ENCODE measurements at places on chromosomes 5 and 9. TPM values are rescaled to one million over a fixed set of nuclear protein-coding genes. Genes with fewer than 3 reads are reported as not detected.

- no peaks in the 10 kb centered on the region for H3K27me3 ChIP-seq
- DNase-seq: no peak
- H3K4me3 ChIP-seq: no peak overlapping the region
- no peak overlapping the region for H3K27ac ChIP-seq
- no peaks in the 10 kb centered on the region for H3K4me1 ChIP-seq
- no peaks in the 10 kb centered on the region for H3K36me3 ChIP-seq
Measured at GRCh38 chr5:10489810-10490426, 48.2 kb downstream of the ROPN1L start.

GRCh38 chr5:96128204-96128864 lies 166.7 kb upstream of the ELL2 start:
- H3K27ac ChIP-seq: no peak overlapping the region
- no peaks in the 10 kb centered on the region for H3K36me3 ChIP-seq
- no peak overlapping the region for H3K4me3 ChIP-seq
- no peaks in the 10 kb centered on the region for H3K4me1 ChIP-seq
- no peaks in the 10 kb centered on the region for H3K27me3 ChIP-seq
- DNase-seq: no peak

DNA sequence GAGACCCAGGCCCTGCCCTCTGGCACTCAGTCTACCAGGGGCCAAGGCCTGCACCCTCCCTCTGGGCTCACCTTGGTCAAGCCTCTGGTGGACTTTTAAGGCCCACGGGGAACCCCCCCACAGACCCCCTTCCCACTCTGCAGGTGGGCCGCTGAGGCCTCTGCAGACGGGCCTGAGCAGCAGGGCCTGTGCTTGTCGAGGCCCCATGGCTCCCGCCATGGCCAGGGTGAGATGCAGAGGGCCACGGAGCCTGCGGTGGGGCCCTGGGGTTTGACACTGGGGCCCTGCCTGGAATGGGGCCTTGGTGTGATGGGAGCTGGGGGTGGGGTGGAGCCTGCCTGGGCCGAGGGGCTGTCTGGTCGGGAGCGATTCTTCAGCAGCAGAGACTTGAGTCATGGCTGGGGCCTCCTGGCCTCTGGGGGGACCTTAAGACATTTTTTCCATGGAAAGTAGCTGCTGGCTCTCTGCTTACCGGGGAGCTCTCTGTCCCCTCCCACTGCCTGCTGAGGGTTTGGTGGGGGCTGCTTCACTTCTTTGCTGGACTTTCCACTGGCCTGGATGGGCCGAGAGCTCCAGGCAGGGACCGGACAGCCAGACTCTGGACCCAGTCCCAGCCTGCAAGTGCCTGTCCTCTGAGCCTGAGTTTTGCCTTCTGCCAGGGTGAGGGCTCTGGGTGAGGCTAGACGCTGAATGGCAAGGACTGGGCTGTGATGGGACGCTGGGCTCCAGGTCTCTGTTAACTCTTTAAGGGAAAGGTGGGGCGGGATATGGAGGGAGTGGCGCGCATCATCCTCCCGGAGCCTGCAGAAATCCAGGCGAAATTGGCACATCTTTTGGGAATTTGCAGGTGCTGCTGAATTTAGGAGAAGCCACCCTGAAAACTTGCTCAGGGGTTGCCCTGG lies 132.2 kb downstream of the RXRA start:
- peaks cover 6% of the 10 kb centered on the region for H3K4me1 ChIP-seq
- H3K27ac ChIP-seq: peak overlapping the region; percentile 25
- H3K36me3 ChIP-seq: no peaks in the 10 kb centered on the region
- H3K4me3 ChIP-seq: no peak overlapping the region
- DNase-seq: no peak

DNA sequence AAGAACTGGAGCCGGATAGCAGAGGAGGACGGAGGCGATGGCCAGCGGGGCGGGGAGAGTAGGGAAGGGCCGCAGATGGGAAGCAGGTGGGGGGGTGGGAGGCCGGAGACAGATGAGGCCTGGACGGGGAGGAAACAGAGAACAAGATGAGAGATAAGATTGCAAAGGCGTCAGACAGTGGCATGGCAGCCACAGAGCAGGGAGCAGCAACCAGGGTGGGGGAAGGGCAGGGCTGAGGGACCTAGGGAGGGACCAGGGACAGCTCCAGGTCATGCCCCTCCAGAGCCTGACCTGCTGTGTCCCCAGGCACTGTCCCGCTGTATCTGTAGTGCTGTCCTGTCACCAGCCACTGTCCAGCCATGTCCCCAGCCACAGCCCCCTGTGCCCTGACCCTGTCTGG lies 49.6 kb upstream of the LMX1B start:
- no peaks in the 10 kb centered on the region for H3K4me1 ChIP-seq
- no peak overlapping the region for H3K4me3 ChIP-seq
- DNase-seq: no peak

GRCh38 chr5:91224969-91225368 lies 158.1 kb downstream of the ARRDC3 start:
- no peaks in the 10 kb centered on the region for H3K4me1 ChIP-seq
- H3K27me3 ChIP-seq: no peaks in the 10 kb centered on the region
- H3K4me3 ChIP-seq: no peak overlapping the region
- DNase-seq: no peak

DNA sequence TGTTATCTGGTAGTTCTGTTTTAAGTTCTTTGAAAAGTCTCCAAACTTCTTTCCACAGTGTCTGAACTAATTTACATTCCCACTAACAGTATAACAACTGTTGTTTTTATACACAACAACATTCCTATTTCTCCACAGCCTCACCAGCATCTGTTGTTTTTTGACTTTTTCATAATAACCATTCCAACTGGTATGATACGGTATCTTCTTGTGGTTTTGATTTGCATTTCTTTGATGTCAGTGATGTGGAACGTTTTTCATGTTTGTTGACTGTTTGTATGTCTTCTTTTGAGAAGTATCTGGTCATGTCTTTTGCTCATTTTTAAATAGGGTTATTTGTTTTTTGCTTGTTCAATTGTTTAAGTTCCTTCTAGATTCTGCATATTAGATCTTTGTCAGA lies 12.6 kb upstream of the GRAMD2B start:
- H3K27ac ChIP-seq: no peak overlapping the region
- H3K27me3 ChIP-seq: no peaks in the 10 kb centered on the region
- no peak overlapping the region for H3K4me3 ChIP-seq
- no peak for DNase-seq

DNA sequence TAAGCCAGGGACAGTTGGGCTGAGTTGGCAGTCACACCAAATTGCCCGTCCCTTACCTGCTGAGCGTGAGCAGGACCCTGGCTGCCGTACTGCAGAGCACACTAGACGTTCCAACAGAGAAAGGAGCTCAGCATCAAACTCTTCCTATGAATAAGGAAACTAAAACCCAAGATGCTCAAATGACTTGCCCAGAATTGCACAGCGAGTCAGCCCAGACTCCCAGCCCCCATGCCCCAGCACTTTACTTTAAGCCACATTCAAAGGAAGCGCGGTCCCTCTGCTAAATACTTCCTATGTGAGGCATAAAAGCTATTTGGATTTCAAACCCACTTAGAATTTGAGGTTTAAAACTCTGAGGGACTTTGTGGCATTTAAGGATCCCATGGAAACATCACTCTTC lies 23.9 kb downstream of the PAX5 start:
- H3K27me3 ChIP-seq: no peaks in the 10 kb centered on the region
- no peak for DNase-seq
- H3K4me3 ChIP-seq: no peak overlapping the region

The ANKRD55 gene
- not detected for total RNA-seq

The MOB3B gene
- total RNA-seq: 24.8 TPM

The FBP2 gene
- not detected for total RNA-seq

Data from Peyer's patch (tissue), 4 donors.